T follicular helper cell (primary cell): ENCODE measurements at places on chromosomes 6 and 20.

- peak; percentile 60 for DNase-seq
Observed at GRCh38 chr20:62156592-62157386, 13.2 kb downstream of the SS18L1 start.

DNA sequence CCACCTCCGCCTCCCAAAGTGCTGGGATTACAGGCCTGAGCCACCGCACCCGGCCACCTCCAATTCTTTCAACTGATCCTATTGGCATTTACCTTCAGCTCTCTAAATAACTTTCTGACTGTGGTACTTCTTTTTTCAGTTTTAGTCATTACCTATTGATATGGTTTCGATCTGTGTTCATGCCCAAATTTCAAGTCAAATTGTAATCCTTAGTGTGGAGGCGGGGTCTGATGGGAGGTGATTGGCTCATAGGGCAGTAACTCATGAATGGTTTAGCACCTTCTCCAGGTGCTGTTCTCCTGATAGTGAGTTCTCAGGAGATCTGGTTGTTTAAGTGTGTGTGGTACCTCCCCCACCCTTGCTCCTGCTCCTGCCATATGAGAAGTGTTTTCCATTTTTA, 140.9 kb downstream of the LPA start:
- DNase-seq = no peak

GRCh38 chr6:90101403-90101802, 195.2 kb downstream of the BACH2 start:
- DNase-seq = no peak

- DNase-seq = no peak
Observed at GRCh38 chr20:8492173-8492572, 360.1 kb downstream of the PLCB1 start.

GRCh38 chr20:1296922-1297321, 30.8 kb downstream of the SNPH start:
- DNase-seq = no peak

- no peak for DNase-seq
Observed at GRCh38 chr6:34462551-34462971, 3.3 kb upstream of the PACSIN1 start.
